ENCODE measurements at places on chromosomes 4 and X.
A peak's percentile ranks its signal among the peaks of the same experiment; 100 is the strongest.

DNA sequence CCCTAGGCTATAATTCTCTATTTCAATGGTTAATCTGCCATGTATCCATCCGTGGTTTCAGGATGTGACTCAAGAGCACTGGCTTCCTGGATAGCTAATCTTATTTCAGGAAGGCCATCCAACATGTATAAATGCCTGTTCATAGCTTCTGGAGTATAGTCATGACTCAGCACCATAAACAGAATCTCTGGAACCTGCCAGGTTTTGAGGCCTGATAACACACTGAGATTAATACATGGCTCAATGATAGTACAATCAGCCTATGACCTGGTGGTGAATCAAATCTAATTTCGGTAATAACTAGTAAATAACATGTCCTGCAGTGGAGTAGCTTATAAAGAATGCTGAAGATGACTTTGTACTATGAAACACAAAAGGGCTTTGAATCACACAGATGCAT lies 5.7 kb upstream of the IL13RA2 start:
- no peak for DNase-seq

GRCh38 chr4:10158333-10158942 lies 41.8 kb upstream of the WDR1 start:
- no peak for DNase-seq

GRCh38 chr4:124028182-124028581 lies 631.6 kb downstream of the SPRY1 start:
- no peak for DNase-seq

DNA sequence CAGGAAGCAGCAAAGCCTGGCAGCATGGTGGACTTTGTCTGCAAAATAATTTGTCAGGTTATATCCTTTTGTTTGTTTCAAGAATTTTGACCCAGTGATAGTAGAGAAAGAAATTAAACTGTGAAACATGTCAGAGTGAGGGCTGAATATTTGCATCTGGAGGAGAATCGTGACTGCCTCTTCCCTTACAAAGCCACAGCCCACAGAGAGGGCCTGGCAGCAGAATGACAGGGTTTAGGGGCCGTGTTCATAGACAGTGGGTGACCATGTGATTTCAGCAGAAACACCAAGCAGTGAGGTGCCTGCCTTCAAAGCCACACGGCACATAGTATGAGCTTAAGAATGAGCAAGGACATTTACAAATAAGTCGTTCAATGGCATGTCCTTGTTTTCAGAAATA lies 24.4 kb upstream of the PLAC8 start:
- DNase-seq: no peak

- DNase-seq: no peak
Observed at GRCh38 chr4:177718514-177718913, 276.3 kb upstream of the AGA start.

DNA sequence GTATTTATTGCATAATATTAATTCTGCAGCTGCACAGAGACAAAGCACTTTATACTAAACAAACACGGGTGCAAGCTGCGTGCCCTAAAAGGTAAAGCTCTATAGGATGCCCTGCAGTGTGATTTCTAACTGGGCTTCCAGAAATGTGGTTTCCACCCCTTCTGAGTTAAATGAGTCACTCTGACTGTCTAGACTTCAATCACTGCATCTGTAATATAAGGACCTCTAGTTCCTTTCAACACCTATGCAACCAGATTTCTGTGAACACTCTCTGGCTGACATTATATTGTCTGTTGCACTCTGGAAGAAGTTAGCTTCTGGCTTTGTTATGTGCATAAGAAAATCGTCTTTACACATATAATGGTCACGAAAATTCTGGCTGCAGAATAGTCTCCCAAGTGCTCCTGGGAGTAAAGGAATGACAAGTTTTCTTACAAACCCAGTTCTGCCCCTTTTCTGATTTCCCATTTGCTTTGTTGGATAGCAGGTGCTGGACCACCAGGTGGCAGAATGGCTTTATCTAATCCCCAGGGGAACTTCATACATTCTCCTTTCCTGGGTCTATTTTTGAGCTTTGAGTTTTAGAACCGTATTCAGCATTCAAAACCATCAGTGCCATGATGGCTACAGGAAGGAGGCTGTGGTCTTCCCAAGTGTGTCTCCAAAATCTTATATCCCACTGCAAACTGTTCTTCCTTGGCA lies 842.2 kb downstream of the STIM2 start:
- DNase-seq: no peak

- no peak for DNase-seq
Observed at GRCh38 chrX:149079805-149080406, 425.2 kb downstream of the IDS start.

GRCh38 chr4:175947117-175947722 lies 118.4 kb upstream of the WDR17 start:
- DNase-seq: no peak

DNA sequence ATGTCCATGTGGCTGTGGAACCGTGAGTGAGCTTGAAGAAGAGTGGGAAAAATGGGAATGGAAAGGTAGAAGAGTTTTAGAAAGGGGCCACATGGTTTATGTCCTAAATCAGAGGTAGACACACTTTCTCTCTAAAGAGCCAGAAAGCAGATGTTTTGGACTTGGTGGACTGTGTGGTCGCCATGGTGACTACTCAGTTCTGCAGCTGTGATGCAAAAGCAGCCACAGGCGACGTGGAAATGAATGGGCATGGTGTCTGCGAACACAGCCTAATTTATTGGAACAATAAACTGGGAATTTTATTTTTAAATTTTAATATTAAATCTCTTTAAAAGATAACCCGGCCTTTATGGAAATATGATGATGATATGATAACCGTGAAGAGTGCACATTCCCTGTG lies 386.0 kb upstream of the FAT1 start:
- no peak for DNase-seq

GRCh38 chr4:158671915-158672806 lies at the start of gene ETFDH:
ETFDH (plus strand) TSS chr4:158672296; CDS start chr4:158672457, 161 bp downstream.
- DNase-seq: peak; percentile 97

- no peak for DNase-seq
Observed at GRCh38 chr4:9781343-9782135, at the start of gene DRD5. DRD5 (plus strand) TSS chr4:9781634; CDS start chr4:9782030, 396 bp downstream.

- no peak for DNase-seq
Observed at GRCh38 chr4:1803523-1804423, 10.7 kb downstream of the FGFR3 start.

GRCh38 chrX:132184871-132185270 lies 34.4 kb downstream of the RAP2C start:
- no peak for DNase-seq

GRCh38 chrX:25067271-25068172 lies 51.8 kb upstream of the ARX start:
- no peak for DNase-seq

- DNase-seq: no peak
Observed at GRCh38 chrX:46179748-46180147, 365.5 kb downstream of the ZNF674 start.

- no peak for DNase-seq
Observed at GRCh38 chr4:82905205-82905604, 4.7 kb downstream of the THAP9 start.

DNA sequence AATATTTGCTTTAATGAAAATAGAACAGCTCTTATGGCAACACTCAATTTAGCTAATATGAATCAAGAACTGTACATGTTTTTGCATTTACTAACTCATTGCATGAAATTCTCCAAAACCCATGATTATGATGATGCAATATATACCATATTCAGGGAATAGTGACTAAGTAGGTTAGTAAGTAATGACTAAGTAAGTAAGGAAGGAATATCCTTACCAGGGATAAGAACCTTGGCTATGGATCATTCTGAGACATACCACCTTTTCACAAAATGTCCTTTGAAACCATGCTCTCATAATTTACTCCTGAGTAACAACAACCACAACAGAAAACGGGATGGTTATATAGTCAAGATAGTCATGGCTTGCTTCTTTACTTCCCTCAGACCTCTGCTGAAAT lies 1513.0 kb downstream of the STIM2 start:
- no peak for DNase-seq

DNA sequence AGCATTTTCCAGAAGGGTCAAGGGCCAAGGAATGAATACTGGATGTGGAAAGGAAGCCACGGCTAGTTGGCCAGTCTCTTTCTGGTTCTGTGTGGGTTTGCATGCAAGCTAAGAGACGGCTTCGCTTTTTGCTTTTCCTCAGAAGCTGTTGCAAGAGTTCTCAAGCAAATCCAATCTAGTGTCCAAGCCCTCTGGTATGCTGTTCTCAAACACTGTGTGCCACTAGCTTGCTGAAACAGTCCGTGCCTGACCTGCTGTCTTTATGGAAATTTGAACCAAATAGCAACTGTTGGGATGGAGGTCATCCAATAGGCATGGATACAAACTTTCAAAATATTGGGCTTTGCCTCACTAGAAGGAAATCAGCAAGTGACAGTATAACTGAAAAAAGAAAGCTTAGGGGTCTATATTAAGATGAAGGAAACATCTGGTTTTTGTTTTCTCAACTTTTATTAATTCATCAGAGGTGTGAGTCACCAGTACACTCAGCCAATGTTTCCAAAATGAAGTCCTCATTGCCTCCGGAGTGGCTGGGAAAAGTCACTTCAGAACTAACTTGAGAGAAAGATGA lies 70.5 kb downstream of the SLC9A6 start:
- no peak for DNase-seq

GRCh38 chr4:123449780-123450179 lies 53.2 kb downstream of the SPRY1 start:
- DNase-seq: no peak

DNA sequence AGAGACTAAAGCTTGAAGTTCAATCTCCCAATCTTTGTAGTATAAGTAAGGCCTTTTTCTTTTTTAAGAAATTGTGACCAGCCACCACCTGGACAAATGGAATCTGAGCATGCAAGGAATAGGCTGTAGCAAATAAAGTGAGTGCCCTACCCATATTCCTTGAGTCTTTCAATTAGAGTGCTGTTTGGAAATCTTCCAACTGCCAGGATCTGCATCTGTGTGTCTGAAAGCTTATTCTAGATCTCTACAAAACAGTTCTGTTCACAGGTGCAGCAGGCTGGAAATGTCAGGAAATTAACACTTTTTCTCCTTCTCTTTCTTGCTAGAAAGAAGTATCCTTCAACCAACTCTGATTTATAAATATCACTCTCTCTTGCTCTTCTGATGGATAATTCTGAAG lies 76.7 kb upstream of the NDST3 start:
- no peak for DNase-seq

- DNase-seq: no peak
Observed at GRCh38 chr4:118193421-118193820, 159.1 kb downstream of the NDST3 start.

DNA sequence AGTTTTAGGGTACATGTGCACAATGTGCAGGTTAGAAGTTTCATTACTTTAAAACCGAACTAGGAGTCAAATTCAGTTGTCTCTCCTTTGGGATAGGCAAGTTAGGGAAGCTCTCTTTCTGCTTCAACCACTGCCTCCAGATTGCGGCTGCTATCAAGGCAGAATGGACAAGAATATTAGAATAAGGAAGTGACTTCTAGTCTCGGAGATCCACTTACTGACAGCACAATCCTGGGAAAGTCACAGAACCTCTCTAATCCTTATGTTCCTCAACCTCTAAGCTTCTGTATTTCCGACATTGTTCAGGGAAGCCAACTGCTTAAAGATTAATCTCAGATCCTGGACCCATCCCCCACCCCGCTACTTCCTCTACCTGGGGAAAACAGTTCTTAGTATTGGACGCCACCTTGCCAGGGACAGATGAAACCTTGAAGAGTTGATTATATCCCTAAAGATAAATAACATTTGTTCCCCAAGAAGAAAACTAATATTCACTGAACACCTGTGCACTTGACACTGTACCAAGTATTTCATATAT lies 2.1 kb downstream of the NUP62CL start:
- DNase-seq: no peak

Measured in stimulated activated CD4-positive, alpha-beta T cell treated with anti-CD3 and anti-CD28 coated beads, Interleukin-15, amount 100 ng/mL, for 48 hours (primary cell).